ENCODE measurements at places on chromosomes 3 and 15. TPM values are rescaled to one million over a fixed set of nuclear protein-coding genes. Genes with fewer than 3 reads are reported as not detected.

GRCh38 chr3:120298996-120299395 is 14.0 kb upstream of the GPR156 start:
- DNase-seq, result peak; percentile 64

GRCh38 chr15:99955181-99955525 is 221.9 kb upstream of the LYSMD4 start:
- no peak for DNase-seq

GRCh38 chr3:129503471-129504291 is 24.8 kb upstream of the RHO start:
- DNase-seq, result no peak

DNA sequence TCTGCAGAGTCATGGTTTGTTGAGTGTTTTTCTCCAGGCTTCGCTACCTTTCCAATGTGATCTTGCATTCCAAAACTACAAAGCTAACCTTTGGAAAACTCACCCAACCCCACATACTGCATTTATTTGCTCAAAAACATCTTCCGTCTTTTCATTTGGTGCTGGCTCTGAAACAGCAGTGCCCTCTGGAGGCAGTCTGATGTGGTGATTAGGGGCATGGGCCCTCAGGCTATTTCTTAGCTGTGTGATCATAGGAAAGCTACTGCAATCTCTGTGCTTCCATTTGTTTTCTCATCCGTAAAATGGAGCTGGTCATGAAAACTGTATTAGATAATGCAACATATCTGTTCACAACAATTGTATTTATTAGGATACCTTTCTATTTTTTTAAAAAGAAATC is 47.0 kb downstream of the MTHFS start:
- DNase-seq, result peak; percentile 39

- DNase-seq, result no peak
These were observed 232.5 kb upstream of the TBL1XR1 start for GRCh38 chr3:177429771-177430170.

DNA sequence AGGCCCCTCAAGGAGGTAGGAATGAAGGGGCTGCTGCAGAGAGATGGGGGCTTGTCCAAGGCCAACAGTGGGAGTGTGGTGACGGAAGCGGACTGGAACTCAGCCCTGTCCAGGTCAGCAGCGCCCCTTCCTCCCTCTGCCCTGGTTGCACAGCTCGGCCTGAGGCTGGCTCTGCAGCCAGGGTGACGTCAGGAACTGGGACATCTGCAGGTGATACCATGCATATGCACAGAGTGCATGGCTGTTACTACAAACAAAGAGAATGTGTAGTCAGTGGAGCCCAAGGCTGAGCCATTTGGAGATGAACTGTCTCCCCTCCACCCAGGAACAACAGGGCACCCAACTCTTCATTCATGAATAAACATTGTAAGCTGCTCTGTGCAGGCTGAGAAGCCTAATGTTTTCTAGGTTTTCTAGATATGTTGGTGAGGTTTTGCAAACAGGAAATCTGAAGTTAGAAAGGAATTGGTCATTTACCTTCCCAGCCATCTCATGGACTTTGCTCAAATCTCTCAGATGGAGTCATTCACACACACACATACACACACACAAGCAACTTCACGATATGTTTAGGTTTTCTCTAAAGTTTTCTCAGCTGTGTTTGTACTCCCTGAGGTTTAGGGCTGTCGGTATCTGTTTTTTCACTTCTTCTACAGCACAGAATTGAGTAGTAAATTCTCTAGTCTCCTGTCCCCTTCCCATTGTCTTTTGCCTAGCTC is 117.2 kb downstream of the TLE3 start:
- no peak for DNase-seq

- no peak for DNase-seq
These were observed 37.7 kb upstream of the KLHL25 start for GRCh38 chr15:85832394-85832793.

TUBGCP5 gene
- total RNA-seq, result 18.5 TPM

IP6K1 gene
- 27.1 TPM for total RNA-seq

BCL6 gene
- total RNA-seq, result 95.7 TPM

LRRN1 gene
- 0.21 TPM for total RNA-seq

SLC7A14 gene
- 0.24 TPM for total RNA-seq

PPP1R14D gene
- total RNA-seq, result not detected
